ENCODE measurements at places on chromosomes 2 and 18.

GRCh38 chr2:26299471-26300101 is 46.4 kb upstream of the SELENOI start:
- no peak for DNase-seq

DNA sequence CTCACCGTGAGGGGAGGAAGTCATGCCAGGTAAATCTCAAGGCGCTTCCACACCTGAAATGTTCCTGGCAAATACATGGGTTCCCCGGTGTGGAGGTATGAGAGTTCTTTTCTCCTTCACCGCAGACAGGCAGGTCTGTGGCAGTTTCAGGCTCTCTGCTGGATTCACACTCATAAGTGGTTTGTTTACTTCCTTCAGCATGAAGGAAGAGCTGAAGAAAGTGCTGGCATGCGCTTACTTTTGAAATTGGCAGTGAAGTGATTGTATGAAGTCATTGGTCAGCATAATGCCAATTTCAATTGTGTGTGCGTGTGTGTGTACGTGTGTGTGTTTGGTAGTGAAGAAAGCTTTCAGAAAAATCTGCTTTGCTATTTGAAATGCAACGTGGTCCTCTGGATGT is 43.4 kb downstream of the RNF144A start:
- no peak for DNase-seq

DNA sequence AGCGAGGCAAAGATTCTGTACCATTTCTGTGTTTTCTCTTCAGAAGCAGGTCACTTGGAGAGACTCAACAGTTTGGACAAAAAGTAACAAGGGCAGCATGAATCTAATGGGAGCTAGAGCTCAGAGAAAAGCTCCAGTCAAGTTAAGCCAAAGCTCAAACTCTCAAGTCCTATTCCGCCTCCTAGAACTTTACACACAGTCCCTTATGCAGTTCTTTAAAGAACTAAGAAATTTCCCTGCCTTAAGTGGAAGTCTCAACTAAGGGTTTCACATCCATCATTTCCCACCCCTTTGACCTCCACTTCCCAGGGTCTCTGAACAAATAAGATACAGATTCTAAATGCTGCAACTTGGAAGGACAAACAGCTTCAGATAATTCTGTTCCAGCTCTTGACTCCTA is 121.3 kb upstream of the RNU4ATAC start:
- no peak for DNase-seq

- DNase-seq: no peak
Measured at GRCh38 chr2:86706220-86706619, 13.9 kb upstream of the RMND5A start.

- no peak for DNase-seq
Measured at GRCh38 chr2:220046507-220046906, 419.1 kb downstream of the SLC4A3 start.

GRCh38 chr2:136766073-136766404 is 694 bp downstream of the THSD7B start:
- DNase-seq: no peak

DNA sequence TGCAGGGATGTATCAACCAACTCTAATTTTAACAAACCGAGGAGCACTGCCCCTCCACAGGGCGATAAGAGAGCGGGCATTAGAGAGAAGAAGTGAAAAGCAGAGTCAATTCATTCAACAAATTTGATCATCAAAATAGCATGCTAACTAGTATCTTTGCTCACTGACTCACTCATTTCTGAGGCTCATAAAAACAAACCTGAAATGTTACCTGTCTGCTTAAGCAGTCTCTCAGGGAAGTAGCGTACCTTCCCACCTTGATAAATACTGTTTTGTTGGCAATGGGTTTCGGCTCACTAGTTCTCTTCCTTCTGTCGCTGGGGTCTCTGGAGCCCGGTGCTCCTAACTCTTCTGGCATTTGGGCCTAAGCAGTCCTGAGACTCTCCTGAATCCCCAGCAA is 248.8 kb downstream of the IRS1 start:
- DNase-seq: no peak

DNA sequence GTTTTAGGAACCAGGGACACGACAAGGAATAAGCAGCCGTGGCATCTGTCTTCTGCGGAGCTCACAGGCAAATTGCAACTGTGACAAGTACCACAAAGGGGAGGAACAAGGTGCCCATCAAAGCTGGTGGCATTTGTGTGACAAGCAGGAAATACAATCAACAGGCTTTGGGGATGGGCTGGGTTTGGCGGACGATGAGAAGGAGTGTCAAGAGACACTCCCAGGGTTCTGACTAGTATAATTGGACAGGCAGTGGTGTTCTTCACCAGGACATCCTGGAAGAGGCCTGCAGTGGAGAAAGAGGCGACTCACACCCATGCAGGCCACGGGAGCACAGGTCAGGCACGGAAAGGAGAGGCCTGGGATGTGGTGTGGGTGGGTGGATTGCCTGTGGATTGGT is 14.2 kb upstream of the SPATA3 start:
- no peak for DNase-seq

DNA sequence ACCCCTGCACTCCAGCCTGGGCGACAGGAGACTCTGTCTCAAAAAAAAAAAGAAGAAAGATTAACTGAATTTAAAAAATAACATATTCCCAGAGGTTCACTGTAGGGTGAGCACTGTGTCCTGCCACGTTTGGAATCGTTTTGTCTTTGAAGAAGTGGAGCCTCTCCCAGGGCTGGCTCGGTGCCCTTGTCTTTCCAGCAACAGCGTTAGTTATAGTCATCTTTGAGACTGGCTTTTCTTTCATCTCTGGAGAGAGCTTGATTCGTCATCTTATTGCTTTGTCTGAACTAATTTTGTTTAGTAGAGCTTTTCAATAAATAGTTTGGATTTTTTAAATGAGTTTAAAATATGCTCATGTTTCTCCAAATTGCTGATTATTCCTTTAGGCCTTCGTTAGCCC is 50.5 kb downstream of the IMPA2 start:
- no peak for DNase-seq

- no peak for DNase-seq
Measured at GRCh38 chr18:48680339-48681250, 141.8 kb downstream of the CTIF start.

Data from activated CD4-positive, alpha-beta T cell treated with anti-CD3 and anti-CD28 coated beads for 1 hour (primary cell).